ENCODE measurements at places on chromosomes 7 and 10.

GRCh38 chr10:77498829-77499228 is 138.8 kb downstream of the KCNMA1 start:
- no peak for DNase-seq

- no peak for DNase-seq
Observed at GRCh38 chr10:113720386-113720785, 31.1 kb upstream of the PLEKHS1 start.

DNA sequence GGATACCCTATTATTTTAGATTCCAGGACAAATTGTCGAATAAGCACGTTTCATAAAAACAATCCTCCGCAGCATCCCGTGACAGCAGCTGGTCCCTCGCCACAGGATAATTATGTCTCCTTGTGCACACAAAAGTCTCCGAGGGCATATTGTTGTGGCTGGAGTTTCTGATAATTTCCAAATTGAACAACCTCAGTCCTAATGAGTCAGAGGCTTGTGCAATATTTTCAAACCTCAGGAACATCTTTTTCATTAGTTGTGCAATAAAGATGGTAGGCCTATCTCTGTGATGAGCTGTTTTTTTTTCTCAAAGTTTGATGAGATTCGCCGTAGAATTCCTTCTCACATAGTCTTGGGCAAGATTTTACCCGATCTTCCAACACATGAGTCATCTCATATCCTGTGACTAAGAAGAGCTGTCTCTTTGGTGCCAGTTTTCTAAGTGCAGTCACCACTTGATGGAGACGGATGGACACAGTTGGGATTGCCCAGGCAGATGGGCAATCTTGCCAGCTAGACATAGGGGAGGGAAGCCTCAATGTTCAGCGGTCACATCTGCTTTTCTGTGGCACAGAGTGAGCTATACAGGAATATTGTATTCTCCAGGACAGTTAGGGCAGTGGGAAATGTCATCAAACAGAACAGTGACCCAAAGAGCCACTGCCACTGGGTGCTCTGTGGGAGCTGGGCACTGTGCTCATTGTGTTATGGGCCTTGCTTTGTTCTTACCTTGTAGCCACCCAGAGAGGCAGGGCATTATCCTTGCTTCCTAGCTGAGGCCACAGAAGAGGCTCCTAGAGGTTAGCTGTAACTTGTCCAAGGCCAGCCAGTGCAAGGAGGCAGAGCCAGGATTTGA is 7.8 kb downstream of the HTRA1 start:
- no peak for DNase-seq

DNA sequence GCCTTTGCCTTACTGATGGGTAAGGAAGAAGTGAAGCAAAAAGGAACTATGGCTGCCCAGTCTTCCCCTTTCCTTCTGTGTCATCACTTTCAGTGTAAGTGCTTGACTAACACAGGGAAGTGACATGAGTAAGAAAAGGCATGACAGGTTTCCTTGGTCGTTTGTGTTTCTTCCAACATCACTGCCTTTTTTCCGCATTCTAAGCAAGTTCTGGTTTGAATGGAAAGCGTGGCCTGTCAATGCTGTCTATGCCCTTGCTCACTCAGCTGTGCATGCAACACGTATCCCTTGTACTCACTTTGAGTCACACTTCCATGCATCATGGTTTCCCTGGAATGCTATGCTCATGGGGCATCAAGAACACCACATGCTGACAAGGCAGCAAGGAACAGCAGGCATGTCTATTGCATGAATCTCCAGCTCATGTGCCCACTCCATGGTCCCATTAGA is 111.8 kb downstream of the OAT start:
- DNase-seq, result no peak

GRCh38 chr7:100465299-100465698 is 1.2 kb upstream of the SPACDR start:
- DNase-seq, result no peak

- no peak for DNase-seq
Observed at GRCh38 chr10:121667948-121668313, 69.7 kb upstream of the FGFR2 start.

GRCh38 chr10:81031774-81032173 is 494.1 kb downstream of the SH2D4B start:
- DNase-seq, result no peak

- no peak for DNase-seq
Observed at GRCh38 chr10:5485948-5486852, 13.2 kb downstream of the CALML5 start.

- no peak for DNase-seq
Observed at GRCh38 chr7:86598721-86599120, 45.0 kb upstream of the GRM3 start.

GRCh38 chr7:74561898-74562613 is 95.5 kb upstream of the GTF2I start:
- no peak for DNase-seq

- no peak for DNase-seq
Observed at GRCh38 chr10:6583447-6583846, 3.4 kb upstream of the PRKCQ start.

Data from NCI-H187 (cell line).